ENCODE measurements at places on chromosomes 4 and X. TPM values are rescaled to one million over a fixed set of nuclear protein-coding genes. Genes with fewer than 3 reads are reported as not detected.

SCRG1 gene
- 1.1 TPM for total RNA-seq

NXF3 gene
- total RNA-seq: 4.0 TPM

- no peak for DNase-seq
Observed at GRCh38 chr4:45692131-45692735, 431.6 kb downstream of the GABRG1 start.

DNA sequence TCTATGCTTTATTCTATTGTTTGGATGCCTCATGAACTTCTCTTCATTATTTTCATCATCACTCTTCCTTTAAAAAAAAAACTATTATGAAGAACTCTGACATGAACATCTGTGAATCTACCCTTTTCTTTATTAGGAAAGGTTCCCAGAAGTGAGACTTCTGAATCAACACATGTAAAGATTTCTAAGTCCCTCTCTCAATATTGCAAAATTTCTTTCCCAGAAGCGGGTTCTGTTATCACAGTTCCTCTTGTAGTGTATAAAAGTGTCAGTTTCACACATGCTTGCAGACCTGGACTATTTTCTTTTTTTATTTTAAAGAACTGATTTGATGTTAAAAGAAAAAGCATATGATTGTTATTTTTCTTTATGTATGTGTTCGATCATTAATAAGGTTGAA lies 330.8 kb upstream of the KLF3 start:
- DNase-seq: no peak

GRCh38 chrX:41705680-41706374 lies 17.1 kb downstream of the GPR34 start:
- DNase-seq: no peak

FRG2 gene
- total RNA-seq: not detected

- DNase-seq: no peak
Observed at GRCh38 chr4:47561331-47561730, 76.3 kb downstream of the ATP10D start.

CXorf65 gene
- 2.2 TPM for total RNA-seq

PAGE2 gene
- not detected for total RNA-seq

DNA sequence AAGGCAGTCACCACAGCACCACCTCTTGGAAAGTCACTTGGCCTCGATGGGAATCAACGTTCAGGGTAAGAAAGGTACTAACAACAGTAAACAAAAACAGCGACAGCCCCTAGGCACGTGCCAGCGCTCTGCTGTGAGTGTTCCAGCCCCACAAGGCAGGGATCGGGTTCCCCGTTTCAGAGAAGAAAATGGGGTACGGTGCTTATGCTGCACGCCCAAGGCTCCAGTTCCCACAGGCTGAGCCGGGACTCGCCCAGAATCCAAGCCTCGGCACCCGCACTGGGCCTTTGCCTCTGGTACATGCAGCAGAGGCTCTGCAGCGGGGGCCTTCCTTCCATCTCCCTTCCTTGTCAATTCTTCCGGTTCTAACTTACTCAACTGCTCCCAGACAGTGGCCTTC lies 37.3 kb downstream of the WDR1 start:
- peak; percentile 85 for DNase-seq

DNA sequence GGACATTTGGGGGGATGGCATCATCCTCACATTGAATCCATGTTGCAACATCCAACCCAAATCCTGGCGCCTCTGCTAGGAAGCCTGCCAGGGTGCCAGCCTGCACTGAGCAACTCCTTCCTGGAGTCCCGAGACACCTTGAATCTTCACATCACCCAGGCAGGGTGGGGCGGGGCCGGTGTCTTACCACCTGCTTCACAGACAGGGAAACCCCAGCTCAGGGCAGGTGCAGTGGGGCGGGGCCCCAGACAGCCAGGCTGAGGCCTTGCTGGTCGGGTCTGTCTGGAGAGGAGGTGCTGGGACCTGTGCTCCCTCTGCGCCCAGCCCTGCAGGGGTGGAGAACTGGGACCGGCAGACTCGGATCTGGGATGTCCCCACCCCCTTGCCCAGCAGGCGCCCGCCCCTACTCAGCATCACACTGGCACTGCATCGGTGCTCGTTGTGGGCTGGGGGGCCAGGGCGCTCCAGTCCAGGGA lies 31.5 kb upstream of the HTRA3 start:
- no peak for DNase-seq

DNA sequence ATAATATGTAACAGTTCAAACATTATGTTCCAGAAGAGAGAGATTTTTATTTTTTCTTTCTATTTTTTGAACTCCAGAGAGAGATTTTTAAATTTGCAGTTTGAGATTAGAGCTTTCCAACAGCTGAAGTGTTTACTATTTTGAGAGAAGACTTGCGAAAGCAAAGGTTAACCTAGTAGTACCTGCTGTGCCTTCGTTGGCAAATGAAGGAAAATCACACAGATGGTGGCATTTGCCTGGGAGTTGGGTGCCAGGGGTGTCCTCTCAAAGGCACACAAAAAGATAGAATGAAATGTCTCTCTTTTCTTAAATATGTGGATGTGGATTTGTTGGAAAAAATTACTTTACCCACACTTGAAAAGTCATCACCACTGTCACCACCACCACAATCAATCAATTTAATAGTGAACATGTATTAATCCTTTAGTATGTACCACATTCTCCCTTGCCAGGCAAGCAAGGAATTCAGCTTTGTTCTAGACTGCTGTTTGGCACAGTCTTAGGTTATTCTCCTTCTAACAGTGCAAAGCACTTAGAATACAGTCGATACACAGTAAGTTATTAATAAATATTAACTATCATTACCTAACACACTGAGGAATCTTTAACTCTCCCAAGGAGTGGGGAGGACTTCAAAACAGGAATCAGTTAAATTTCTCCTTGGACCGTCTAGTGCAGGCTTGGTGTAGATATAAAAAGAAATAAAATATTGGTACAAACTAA lies 838.2 kb upstream of the FTHL17 start:
- DNase-seq: no peak

UGT2A1 gene
- not detected for total RNA-seq

CC2D2A gene
- total RNA-seq: 14.3 TPM

DNA sequence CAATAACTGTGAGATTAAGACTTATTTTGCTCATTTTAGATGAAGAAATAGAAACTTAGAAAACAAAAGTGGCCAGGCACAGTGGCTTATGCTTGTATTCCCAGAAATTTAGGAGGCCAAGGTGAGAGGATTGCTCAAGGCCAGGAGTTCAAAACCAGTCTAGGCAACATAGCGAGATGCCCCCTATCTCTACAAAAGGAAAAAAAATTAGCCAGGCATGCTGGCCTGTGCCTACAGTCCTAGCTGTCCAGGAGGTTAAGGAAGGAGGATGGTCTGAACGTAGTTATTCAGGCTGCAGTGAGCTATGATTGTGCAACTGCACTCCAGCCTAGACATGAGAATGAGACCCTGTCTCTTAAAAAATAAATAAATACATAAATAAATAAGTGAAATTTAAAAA lies 28.0 kb downstream of the APELA start:
- DNase-seq: no peak

DNA sequence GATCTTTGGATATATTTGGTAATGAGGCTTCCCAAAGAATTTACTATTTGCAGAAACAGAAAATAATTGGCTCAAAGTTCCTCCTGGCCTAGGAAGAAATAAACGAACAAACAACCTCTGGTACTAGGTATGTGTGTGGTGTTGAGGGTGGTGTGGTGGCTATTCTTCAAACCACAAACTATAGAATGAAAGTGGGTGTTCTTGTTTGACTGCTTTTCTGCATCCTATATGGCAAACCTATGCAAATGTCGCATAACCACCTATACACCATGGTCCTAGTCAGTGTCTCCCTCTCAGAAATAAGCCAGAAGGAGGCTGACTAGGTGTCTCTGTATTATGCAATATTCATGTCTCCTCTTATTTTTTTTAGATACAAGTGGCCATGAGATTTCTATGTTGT lies 106.6 kb upstream of the PCDH18 start:
- DNase-seq: no peak

KIAA1210 gene
- total RNA-seq: not detected

DNA sequence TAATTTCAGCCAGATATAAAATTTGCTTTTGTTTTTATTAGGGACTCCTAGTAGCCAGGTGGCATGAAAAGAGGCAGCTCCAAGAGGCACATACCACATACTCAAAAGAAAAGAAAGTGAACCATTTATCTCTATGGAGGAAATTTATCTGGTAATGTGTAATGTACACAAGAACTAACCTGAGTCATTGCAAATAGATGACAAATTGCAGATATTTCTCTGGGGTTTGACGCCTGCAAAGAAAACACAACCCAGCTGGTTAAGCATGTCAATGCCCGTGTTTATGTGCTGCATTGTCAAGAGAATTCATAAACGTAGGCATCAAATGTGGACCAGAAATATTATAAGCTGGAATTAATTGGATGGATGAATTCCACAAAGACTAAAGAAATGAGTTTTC lies 46.9 kb upstream of the PHKA2 start:
- no peak for DNase-seq

- DNase-seq: no peak
Observed at GRCh38 chrX:43718546-43718945, 62.4 kb downstream of the MAOA start.

DNA sequence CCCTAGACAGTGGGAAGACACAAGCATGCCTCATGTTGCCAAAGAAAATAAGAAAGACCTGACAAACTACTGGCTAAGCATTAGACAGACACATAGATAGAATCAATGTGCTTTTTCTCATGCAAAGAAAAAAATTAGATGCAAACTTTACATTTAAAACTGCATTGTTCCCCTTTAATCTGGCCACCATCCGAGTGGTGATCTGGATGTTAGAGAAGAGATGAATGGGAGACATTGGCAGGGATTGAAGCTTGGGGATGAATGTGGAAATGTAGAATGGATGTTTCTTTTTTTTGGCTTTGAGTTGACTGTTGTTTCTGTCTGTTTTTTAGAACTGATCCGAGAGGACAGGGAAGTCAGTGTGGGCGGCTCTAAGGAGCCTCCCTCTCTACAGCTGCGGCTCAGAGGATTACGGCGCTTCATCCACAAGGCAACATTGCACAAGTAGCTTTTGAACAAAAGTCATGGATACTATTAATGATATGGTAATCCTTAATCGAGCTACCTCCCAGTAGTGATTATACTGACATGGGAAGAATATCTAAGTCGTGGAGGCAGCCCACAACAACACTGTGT lies 53.0 kb downstream of the HELT start:
- DNase-seq: no peak

Data from mesenteric fat pad (tissue), 1 donor.